ENCODE measurements at places on chromosomes 4 and X. TPM values are rescaled to one million over a fixed set of nuclear protein-coding genes. Genes with fewer than 3 reads are reported as not detected.

DNA sequence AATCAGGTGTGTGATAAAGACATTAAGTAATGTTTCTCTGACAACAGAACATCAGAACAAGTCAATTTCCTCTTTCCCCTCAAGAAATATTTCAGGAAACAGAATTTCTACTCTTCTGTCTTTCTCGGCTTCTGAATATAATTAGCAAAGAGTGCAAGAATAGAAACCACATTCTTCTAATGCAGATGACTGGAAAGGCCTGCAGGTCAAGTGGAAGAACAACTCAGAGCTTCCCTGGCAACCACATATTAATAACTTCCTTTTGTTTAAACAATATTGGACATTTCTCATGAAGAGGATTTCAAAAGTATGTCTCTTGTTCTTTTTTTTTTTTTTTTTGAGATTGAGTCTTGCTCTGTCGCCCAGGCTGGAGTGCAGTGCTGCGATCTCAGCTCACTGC lies 225.5 kb downstream of the PARM1 start:
- DNase-seq: no peak

GRCh38 chrX:37350034-37350365 lies 836 bp downstream of the PRRG1 start:
- no peak for DNase-seq

DNA sequence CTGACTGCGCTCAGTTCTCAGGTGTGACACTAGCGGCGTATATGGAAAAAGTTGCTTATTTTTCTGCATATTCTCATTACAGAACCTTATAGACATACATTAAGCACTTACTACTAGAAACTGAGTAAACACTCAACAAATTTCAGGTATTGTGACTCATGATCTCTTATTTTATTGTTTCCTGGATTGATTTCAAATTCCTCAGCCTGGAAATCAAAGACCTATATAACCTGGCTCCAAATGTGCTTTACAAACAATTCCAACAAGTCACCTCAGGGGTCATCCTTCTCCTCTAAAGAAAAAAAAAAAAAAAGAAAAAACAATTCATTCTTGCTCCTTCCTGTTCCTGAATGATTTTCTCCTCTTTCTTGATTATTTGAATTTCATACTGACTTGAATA lies 152.3 kb downstream of the ADAM29 start:
- DNase-seq: no peak

DNA sequence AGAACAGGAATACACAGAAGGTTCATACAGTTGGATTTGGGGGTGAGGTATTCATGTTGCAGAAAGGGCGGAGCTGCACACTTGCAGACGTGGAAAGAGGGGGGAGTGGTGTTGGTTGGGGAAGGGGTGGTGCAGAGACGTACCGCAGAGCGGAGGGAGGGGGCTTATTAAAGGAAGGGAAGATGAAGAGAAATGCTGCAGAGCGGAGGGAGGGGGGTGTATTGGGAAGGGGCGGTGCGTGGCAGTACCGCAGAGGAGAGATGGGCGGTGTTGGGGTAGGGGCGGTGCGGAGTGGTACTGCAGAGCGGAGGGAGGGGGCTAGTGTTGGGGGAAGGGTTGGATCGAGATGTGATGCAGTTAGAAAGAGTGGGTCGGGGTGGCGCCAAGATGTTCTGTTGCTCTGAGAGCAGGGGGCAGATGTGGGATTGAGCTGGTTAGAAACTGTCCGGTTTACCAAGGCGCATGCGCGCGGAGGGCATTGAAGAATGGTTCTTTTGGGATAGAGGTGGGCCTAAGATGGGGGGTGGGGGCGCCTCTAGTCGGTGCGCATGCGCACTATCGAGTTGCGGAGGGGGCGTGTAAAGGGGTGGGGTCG lies 900 bp downstream of the TRO start:
- DNase-seq: no peak

The MAGEA3 gene
- total RNA-seq: not detected
